ENCODE measurements at places on chromosomes 12 and 14.

GRCh38 chr12:117119592-117120198, 20.5 kb upstream of the TESC start:
- DNase-seq: no peak

GRCh38 chr14:58805605-58806409, 168.0 kb downstream of the DACT1 start:
- no peak for DNase-seq

GRCh38 chr12:58712976-58713375, 207.3 kb downstream of the LRIG3 start:
- DNase-seq: no peak

DNA sequence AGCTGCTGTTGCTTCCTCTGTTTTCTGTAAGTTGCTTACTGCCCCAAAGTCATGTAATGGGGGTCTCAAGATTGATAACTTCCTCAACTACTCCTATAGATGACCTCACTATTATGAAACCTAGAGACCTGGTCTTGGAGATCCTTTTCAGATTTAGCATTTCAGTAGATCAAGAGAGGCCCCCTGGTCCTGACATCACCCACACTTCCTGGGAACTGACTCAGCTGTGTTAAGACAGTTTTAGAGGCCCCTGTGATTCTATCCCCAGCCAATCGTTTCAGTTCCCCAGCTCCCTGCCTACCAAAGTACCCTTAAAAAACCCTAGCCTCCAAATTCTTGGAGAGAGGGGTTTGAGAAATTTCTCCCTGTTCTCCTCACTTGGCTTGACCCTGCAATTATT, 9.2 kb upstream of the ARG2 start:
- no peak for DNase-seq

- DNase-seq: no peak
Measured at GRCh38 chr12:11702959-11703358, 53.5 kb downstream of the ETV6 start.

- no peak for DNase-seq
Measured at GRCh38 chr12:100368066-100368465, 11.2 kb downstream of the SLC17A8 start.

- no peak for DNase-seq
Measured at GRCh38 chr14:45254771-45255170, 1.8 kb upstream of the MIS18BP1 start.

GRCh38 chr14:92890830-92891588, 31.9 kb upstream of the CHGA start:
- no peak for DNase-seq

DNA sequence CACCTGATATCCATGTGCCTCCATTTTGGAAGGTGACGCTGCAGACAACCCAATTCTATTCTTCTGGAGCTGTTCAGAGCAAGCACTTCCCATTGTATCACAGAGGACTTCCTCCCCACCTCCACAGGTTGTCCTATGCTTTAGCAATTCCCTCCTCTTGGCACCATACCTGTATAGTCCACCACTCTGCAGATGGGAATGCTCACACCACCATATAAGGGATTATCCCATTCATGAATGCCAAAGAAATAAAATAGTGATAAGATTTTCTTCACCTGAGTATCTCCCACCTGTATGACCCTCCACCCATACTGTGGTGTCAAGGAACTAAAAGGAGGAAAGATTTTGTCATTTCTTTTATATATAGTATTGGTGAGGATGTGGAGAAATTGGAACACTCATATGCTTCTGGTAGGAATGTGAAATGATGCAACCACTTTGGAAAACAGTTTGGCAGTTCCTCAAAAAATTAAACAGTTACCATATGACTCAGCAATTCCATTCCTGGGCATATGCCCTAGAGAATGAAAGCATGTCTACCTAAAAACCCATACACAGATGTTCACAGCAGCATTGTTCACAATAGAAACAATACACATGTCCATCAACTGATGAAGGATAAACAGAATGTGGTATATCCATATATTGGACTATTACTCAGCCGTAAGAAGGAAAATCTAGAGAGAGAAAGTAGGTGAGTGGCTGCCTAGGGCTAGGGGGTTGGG, 75.2 kb downstream of the FIGNL2 start:
- DNase-seq: no peak

GRCh38 chr14:22225516-22226140, 363.4 kb downstream of the DAD1 start:
- DNase-seq: no peak

GRCh38 chr14:29911810-29912209, 15.8 kb downstream of the PRKD1 start:
- no peak for DNase-seq

DNA sequence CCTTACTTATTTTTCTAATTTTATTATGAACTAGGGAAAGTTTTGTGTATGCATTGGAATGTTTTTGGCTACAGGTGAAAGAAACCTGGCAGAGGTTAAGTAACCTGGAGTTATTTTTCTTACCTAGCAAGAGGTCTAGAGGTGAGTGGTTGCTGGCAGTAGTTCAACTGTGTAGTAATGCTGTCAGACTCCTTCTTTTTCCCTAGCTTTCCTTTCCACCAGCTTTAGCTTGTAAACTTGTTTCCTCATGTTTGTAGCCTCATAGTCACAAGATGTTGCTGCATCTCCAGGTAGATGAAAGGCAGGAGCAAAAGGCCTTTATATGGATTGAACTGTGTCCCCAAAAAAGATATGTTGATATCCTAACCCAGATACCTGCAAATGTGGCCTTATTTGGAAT, 105.1 kb upstream of the AMIGO2 start:
- no peak for DNase-seq

GRCh38 chr12:105585107-105585506, 254.6 kb downstream of the C12orf75 start:
- no peak for DNase-seq

GRCh38 chr14:61343471-61343870, 22.1 kb downstream of the PRKCH start:
- DNase-seq: no peak

DNA sequence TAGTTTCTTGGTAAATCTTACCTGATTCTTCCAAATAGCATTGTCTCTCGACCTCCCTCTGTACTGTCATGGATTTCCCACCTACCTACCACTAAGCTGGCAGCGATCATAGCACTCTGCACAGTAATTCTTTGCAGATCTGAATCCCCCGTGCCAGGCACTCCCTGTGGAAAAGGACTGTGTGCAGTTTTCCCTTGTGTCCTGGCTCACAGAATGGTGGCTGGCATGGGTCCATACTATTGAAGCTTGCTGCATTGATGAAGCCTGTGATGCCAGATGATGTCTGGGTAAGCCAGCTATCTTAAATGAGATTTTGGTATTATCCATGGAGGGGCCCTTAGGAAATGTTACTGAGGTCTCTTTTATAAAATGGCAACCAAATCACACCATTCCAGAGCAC, 135.7 kb downstream of the RPAP3 start:
- DNase-seq: no peak

GRCh38 chr14:28323366-28323765, 443.2 kb upstream of the FOXG1 start:
- no peak for DNase-seq

Measured in ascending aorta (tissue), 2 donors.